Stimulated activated CD8-positive, alpha-beta memory T cell treated with anti-CD3 and anti-CD28 coated beads, Interleukin-4, amount 100 ng/mL, for 4 hours (primary cell): ENCODE measurements at places on chromosomes 2 and 18.

DNA sequence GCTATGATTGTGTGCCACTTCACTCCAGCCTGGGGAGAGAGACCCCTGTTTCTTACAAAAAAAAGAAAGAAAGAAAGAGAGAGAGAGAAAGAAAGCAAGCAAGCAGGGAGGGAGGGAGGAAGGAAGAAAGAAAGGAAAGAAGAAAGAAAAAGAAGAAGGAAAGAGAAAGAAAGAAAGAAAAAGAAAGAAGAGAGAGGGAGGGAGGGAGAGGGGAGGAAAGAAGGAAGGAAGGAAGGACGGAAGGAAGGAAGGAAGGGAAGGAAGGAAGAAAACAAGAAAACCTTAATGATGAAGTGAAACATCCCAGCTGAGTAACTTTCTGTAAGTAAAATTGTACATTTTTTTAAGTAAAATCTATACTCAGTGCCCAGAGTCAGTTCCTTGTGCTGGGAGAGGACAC, 75.5 kb upstream of the GLS start:
- no peak for DNase-seq

- no peak for DNase-seq
Observed at GRCh38 chr2:180983468-180984242, 3.2 kb downstream of the UBE2E3 start.

- no peak for DNase-seq
Observed at GRCh38 chr2:156346731-156347130, 14.2 kb upstream of the NR4A2 start.

GRCh38 chr18:34637094-34637801, 72.8 kb upstream of the DTNA start:
- DNase-seq: no peak

DNA sequence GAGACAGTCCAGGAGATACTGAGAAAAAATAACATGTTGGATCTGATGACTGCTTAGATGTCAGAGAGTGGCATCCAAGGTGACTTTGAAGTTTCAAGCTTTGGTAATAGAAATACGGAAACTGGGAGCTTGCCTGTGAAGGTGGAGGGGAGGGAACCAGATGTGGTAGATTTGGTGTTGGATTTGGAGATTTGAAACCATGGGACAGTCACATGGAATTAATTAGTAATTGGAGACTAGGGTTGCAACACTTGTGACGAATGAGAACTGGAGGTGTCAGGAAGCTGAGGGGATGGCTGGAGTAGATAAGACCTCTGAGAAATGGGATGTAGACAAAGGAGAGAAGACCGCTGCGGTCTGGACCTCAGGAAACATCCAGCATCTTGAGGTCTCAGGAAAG, 46.7 kb downstream of the RPL37A start:
- DNase-seq: no peak

- DNase-seq: no peak
Observed at GRCh38 chr18:74818516-74819175, 221.0 kb downstream of the ZNF407 start.
